Globus pallidus (tissue), 1 donor: ENCODE measurements at places on chromosomes 1 and 21.

DNA sequence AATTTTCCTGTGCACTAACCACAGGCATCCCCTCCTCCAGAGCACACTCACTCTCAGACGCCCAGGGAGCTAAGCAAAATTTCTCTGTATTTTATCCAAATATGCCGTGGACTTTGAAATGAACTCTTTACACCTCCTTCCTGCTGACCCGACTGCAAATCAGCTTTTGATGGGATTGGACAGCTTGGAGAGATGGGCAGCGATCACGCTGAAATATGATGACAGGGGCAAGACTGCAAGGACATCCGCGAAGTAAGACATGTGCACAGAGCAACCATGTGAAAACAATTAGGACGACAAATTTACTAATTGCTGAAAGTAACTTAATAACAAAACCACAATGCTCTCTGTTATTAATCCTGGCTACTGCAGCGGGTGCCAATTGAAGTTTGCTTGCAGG, 64.6 kb upstream of the CLDN14 start:
- DNase-seq: no peak

- DNase-seq: peak; percentile 40
These were observed at the start of gene GBP1 for GRCh38 chr1:89065079-89065868. TSS of gene GBP1 (minus strand) at chr1:89065208. CDS start at chr1:89063234, 1,974 bp downstream.

GRCh38 chr1:191693797-191694196, 464.5 kb upstream of the RGS18 start:
- DNase-seq: no peak

DNA sequence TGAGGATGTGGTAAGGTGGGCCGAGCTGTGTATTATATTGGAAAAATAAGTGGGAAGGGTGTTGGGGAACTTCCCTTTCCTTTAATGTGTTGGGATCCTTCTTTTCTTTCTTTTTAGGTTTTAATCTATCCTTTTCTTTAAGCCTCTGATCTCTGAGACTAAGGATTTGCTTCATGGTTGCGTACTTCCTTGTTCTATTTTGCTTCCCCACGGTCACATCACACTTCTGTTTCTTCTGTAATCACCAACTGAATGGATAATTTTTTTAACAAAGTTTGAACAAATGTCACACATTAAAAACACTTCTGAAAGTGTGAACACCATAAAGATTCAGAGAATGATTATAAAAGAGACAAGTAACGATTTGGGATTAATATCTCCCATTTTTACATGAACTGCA, 17.4 kb downstream of the DMRTA2 start:
- no peak for DNase-seq

DNA sequence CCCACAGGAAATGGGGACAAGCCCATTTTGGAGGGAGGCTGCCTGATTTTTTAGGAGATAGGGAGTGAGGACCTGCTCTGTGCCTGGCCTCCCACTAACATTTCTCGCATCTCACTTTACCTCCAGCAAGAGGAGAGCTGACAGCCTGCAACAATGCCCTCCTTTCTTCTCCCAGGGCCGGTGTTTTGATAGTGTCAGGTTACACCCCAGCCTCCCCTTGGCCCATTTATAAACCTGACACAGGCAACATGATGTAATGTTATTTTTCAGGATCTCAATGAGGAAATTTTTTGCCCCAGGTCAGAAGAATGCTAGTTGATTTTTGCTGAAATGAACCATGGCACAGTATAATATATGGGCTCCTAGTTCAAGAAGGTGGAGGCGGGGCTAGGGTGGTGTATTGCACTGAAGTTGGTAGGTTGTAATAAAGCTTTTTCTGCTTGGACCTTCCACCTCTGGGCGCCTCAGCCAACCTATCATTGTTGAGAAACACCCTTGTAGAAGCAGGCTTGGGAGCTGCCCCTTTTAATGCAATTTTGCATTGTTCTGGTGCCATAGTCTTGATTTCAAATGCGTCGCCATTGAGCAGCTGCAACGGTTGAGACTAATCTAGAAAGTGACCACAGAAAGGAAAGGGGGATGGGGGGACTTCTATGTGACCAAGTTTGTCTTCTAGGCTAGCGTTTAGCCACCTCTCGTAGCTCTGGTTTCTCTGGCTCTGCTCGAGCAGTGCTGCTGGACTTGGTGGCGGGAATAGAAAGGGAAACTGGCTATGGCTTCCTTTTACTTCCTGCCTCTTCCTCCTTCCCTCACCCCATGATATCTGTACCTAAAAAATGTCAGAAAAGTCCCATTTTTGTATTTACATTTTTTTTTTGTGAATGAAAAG, 53.0 kb downstream of the PBX1 start:
- no peak for DNase-seq

DNA sequence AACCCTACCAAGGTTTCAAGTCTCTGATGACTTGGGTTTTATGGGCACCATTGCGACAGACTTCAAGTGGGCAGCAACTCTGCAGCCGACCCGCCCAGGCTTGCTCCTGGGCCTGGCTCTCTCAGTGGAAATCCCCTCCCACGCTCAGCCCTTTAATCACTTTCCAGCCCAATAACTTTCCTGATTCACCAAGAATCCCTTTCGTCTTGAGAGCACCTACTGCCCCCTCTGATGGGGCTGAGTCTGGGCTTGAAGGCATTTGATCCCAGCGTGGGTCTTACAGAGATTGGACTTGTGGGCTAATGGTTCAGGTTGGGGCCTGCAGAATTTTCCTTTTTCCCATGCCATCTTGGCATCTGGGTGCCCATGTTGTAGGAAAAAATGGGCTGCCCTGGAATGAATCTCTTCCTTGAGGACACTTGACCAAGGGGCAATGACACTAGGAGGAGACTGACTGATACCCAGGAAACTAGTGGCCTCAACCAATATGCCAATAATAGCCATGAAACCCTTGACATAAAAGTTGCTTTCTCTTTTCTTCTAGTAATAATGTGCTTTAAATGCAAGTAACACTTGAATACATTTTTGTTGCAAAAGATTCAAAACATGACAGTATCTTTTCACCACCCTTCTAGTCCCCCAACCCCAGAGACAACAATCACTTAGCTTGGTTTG, 7.8 kb upstream of the PHLDA3 start:
- DNase-seq: no peak

- DNase-seq: no peak
These were observed 244.3 kb downstream of the LMX1A start for GRCh38 chr1:165112260-165112659.

DNA sequence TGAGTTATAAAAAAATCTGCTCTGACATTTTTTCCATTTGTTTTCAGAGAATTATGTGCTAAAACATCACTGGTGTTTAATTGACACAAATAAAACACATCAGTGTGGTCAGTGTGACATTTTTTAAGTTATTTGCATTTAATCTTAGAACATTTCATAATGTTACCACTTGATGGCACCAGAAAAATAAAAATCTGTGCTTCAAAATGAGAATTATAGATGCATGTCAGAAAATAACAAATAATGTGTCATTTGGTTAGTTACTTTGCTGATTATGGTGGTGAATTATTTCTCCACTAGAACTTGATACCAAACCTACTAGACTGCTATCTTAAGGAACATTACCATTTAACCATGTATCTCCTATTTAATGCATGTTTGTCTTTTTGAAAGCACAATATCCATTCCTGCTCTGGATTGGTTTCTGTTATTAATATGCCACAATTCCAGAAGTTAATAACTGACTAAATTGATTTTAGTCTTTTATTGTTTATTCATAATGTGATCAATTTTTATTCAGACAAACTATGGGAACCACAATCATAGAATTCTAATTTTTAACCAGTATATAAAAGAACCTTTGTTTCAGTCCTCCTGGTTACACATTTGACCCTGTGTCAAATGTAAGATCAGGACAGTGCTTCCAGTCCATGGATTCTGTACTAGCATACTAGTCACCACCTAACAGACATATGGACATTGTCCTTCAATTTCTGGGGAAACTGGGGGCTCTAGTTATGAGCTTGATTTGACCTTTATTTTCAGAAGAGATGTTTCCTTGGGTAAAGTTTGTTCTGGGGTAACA, 81.0 kb downstream of the RPS6KC1 start:
- peak; percentile 41 for DNase-seq

DNA sequence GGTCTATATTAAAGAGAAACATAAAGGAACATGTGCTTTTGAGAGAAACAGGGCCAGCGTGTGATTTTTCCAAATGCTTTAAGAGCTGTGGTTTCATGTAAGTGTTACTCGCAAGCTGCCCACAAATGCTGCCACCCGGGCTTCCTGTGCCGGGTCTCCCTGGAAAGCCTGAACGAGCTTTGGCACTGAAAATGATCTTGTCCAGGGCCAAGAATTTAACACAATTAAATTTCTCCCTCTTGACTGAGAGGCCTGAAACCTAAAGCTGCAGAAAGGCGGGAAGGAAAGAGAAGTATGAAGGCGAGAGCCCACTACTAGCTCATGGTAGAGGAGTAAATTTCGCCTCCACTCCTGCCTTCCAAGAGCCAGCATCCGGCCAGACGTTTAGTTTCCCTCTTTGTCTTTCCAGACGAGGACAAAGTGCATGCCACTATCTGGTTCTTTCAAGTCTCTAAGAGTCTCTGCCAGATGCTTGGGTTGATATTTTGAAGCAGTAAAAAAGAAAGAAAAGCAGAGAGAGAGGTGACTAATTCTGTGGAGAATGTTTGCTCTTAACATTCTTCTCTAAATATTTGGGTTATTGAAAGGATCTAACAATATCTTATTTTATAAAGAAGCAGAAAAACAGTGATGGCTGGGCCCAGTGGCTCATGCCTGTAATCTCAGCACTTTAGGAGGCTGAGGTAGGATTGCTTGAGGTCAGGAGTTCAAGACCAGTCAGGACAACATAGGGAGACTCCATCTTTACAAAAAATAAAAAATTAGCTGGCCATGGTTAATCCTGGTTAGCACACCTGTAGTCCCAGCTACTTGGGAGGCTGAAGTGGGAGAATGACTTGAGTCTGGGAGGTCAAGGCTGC, 100.0 kb upstream of the HNRNPU start:
- DNase-seq: peak; percentile 16

DNA sequence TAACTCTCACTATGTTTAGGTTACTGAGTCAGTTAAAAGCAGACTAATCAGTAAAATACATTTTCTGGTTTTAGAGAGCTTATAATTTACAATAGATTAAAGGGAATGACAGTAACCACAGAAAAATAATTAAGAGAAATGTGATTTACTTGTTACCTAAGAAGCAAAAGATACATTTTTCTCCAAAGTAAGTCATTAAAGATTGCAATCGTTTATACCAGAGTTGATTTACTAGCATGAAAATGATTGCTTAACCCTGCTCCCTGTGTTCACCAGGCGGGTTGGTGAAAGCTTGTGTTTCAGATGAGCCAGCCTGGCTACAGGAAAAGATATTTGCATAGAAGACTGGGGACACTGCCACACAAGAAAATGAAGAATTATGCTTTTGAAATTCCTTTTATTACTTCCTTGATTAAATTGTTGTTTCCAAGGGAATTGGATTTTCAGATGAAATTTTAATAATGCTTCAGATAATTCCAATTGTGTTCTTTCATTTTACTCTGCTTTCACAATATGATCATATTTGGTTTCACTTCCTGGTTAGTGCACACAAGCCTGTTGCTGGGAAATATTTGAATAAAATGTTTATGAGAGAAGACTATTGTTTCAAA, 27.9 kb downstream of the LRRC8B start:
- no peak for DNase-seq

GRCh38 chr1:207397525-207397926, 56.6 kb upstream of the CR2 start:
- no peak for DNase-seq

- no peak for DNase-seq
These were observed 7.2 kb downstream of the FPGT start for GRCh38 chr1:74205266-74205665.
